ENCODE measurements at places on chromosomes 13 and 19. TPM values are rescaled to one million over a fixed set of nuclear protein-coding genes. Genes with fewer than 3 reads are reported as not detected.

Gene ZNF573
- total RNA-seq: 7.9 TPM

Gene CADM4
- 81.4 TPM for total RNA-seq

Gene APC2
- 30.9 TPM for total RNA-seq

Gene KCNJ14
- total RNA-seq: 0.49 TPM

Gene KLK3
- total RNA-seq: not detected

Gene CYP4F12
- total RNA-seq: not detected

Gene FBXL12
- 30.6 TPM for total RNA-seq

DNA sequence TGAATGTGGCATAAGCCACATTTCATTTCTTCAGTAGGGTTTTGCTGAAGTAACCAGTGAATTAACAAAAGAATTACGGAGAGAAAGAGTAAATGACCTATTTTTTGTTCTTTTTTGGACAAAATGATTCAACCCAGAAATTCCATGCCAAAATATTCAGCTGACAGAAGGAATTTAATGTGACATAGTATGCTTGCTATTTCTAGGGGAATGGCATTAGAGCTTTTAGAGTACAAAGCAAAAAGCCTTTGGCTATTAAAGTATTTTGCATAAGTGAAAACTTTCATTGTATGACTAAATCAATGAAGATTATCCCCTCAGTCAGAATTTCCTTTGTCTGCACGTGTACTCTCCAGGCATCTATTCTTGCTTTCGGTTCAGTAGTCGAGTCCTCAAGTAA lies 465.3 kb downstream of the COG6 start:
- ATAC-seq: no peak

DNA sequence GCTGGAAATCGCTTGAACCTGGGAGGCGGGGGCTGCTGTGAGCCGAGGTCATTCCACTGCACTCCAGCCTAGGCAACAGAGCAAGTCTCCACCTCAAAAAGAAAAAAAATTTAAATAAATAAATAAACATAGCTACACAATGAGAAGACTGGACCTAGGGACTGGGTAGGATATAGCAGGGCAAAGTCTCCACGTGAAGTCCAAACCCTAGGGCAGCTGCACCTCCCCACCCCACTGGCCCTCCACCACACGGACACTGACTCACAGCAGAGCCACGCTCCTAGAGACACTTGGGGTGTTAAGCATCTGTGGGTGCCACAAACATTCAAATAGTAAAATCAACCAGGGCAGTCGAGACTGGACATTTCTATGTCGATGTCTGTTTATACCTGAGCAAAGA lies 7.1 kb downstream of the LATS2 start:
- no peak for ATAC-seq

- ATAC-seq: no peak
These were observed 358.5 kb upstream of the PCDH9 start for GRCh38 chr13:67588607-67589006.

GRCh38 chr13:38180126-38180525 lies 169.5 kb upstream of the UFM1 start:
- ATAC-seq: no peak

- ATAC-seq: peak; percentile 83
These were observed 53.0 kb downstream of the CHST8 start for GRCh38 chr19:33674626-33675367.

GRCh38 chr19:38130399-38130798 lies 93.6 kb downstream of the DPF1 start:
- no peak for ATAC-seq

- no peak for ATAC-seq
These were observed 226.2 kb downstream of the KCNRG start for GRCh38 chr13:50241479-50241878.

DNA sequence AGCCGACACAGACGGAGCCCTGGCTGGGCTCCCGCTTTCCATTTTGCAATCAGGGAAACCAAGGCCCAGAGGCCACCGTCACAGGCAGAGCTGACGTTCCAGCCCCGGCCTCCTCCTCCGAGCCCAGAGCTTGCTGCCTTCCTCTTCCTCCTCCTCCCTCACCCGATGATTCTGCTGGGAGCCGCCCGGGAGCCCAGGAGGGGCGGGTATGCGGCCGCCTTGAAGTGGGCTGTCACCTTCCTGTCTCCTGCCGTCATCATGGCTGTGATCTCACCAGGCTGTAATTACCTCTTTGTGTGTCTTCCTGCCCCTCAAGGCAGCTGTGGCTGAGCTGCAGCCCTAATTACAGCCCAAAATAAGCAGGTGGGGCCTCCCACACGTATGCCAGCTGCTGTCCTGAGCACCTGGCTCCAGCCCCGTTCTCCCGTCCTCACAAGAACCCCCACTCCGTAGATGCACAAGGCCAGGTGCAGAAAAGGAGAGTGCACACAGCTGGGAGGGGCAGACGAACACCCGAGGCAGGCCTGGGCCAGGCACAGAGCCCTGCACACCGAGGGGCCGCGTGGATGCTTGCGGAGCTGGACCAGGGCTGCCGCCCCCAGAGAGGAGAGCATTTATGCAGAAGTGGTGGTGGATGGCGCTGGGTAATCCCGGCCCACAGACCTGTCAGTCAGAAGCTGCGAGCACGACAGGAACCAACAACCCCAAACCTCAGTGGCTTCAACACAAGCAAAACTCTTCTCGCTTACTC lies 4.0 kb downstream of the TPGS1 start:
- ATAC-seq: peak; percentile 1

GRCh38 chr13:54445453-54445852 lies 1416.8 kb downstream of the OLFM4 start:
- no peak for ATAC-seq

GRCh38 chr13:43727856-43728255 lies 58.9 kb downstream of the ENOX1 start:
- ATAC-seq: no peak

DNA sequence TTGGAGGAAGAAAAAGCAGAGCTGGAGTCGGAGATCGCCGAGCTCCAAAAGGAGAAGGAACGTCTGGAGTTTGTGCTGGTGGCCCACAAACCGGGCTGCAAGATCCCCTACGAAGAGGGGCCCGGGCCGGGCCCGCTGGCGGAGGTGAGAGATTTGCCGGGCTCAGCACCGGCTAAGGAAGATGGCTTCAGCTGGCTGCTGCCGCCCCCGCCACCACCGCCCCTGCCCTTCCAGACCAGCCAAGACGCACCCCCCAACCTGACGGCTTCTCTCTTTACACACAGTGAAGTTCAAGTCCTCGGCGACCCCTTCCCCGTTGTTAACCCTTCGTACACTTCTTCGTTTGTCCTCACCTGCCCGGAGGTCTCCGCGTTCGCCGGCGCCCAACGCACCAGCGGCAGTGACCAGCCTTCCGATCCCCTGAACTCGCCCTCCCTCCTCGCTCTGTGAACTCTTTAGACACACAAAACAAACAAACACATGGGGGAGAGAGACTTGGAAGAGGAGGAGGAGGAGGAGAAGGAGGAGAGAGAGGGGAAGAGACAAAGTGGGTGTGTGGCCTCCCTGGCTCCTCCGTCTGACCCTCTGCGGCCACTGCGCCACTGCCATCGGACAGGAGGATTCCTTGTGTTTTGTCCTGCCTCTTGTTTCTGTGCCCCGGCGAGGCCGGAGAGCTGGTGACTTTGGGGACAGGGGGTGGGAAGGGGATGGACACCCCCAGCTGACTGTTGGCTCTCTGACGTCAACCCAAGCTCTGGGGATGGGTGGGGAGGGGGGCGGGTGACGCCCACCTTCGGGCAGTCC lies 5.0 kb downstream of the FOSB start:
- no peak for ATAC-seq

DNA sequence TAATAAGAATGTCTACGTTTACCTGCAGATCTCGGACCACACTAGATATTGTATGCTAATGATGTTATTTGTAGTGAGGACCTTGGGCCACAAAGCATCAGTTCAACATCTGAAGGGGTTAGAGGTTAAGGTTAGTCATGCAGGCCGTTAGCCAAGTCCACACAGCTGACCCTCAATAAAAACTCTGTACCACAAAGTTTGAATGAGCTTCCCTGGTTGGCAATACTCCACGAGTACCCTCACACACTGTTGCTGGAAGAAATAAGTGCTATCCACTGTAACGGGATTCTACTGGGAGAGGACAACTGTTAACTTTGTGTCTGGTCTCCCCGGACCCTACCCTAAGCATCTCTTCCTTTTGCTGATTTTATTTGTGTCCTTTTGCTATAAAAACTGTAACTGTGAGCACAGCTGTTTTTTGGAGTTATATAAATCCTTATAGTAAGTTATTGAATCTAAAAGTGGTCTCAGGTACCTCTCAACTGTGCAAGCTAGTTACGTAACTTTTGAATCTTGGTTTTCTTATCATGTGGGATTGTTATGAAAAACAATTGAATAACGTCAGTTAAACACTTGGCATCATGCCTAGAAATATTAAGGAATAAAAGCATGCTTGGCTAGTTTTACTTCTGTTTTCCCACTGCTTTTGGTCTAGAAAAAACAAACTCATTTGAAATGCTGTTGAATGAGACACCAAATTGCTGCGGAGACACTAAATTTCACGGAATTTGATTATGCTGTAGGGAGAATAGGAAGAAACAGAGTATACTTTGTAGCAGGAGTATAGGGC lies 181.5 kb downstream of the DNAJC3 start:
- no peak for ATAC-seq

DNA sequence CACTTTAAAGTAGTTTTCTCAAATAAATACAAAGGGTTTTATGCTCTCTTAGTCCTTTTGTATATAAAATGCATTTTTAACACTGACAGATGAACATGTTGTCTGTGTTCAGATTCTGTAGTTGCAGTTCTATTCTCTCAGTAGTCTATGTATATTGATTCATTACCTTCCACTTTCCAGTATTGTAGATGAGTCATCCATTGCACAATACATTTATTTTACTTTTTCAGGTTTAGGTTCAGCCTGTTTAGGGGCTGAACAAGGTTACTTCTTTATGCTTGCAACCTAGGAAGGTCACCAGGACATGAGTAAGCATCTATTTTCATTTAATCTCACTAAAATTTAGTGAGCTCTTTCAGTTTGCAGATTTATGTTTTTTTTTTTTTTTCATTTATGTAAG lies 173.6 kb downstream of the NALCN start:
- no peak for ATAC-seq
